ENCODE measurements at places on chromosomes 4 and X.

GRCh38 chr4:122992057-122992456, 69.7 kb upstream of the NUDT6 start:
- no peak for DNase-seq

GRCh38 chr4:124953486-124953885, 241.0 kb upstream of the ANKRD50 start:
- no peak for DNase-seq

DNA sequence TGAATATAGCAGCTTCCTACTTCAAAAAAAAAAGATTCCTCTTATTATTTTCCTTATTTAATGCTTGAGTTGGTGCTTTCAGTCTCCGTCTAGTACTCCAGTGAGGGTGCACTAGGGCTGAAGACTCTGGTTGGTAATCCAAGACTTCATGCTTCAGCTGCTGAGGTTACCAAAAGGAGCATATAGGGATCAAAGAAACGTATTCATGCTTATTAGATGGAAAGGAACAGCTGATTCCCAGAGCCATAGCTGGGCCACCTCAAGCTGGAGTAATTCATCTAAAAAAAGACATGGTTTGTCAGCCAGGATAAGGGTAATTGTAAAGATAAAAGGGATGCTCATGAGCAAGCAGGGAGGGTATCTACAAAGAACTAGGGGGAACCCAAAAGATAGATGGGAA, 131.7 kb upstream of the FAM47B start:
- no peak for DNase-seq

GRCh38 chrX:40471965-40472648, 108.7 kb upstream of the ATP6AP2 start:
- peak; percentile 48 for DNase-seq

DNA sequence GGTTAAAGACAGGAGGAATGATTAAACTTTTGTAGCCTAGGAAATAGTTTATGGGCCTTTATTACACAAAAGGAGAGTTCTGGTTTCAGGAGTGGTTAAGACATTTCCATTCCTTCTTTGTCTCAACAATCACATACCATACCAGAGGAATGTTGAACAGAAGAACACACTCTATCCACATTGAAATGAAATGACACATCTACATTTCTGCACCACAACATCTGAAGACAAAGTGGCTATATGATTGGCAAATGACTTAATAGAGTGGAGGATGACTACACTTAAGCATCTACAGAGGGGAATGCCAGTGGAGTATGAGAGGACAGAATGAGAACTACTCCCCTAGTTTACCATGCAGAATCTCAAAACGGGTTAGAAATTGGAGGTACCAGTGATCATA, 8.0 kb downstream of the CYP2U1 start:
- DNase-seq, result no peak

- peak; percentile 91 for DNase-seq
These were observed at the start of gene DGKQ for GRCh38 chr4:973431-974397. TSS of gene DGKQ (minus strand) at chr4:973569. CDS start at chr4:973482, 87 bp downstream.

All from neural progenitor cell (in vitro differentiated cells).